ENCODE measurements at places on chromosomes 6 and 20.

DNA sequence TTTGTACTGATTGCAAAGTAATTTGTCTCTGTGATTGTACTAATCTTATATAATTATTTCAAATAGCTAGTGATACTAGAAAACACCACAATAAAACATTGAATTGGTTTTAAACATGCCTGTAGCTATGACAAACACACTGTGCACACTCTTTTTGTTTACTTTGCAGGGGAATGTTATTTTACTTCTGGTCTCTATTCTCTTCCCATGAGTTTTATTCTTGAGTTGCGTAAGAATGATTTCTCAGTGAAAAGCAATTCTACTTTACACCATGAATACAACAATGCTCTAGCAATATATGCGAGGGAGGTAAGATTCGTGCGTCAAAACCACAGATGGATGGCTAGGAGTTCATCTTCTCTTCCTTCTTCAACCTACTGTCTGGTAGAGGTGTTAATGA, 68.4 kb upstream of the PHACTR1 start:
- no peak for DNase-seq

DNA sequence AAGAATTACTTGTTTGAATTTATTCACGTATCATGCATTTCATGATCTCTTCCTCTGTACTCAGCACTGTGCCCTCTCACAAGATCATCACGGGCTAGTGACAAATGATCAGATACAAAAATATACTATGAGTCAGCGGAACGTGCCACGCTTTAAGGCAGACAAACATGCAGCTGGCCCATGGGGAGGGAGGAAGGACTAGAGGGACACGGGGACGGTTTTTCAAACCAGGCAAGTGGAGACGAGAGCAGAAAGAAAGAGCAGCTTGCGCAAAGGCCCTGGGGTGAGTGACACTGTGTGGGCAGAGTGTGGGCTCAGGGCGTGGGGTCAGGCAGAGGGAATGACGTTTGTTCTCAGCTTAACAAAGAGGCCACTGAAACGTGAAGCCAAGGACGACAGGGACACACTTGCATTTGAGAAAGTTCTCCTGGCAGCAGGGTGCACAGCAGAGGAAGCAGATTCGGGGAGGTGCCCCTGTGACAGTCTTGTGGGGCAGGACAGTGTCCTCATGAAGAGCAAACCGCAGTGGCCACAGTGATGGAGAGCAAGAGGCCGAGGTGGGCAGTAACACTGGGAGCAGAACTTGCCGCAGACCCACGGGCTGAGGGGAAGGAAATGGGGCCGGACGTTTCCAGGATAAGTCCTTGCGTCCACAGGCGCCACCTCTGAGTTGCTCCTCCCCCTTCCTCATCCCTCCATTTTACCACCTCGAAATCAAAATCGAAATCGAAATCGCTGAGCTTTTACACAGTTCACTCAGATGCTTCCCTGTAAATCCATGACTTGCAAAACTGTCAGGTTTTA, 6.9 kb upstream of the RPS6KA2 start:
- no peak for DNase-seq

GRCh38 chr6:10398446-10399218, 16.2 kb downstream of the TFAP2A start:
- DNase-seq: no peak

GRCh38 chr6:186340-186965, 105.8 kb upstream of the DUSP22 start:
- DNase-seq: no peak

All from NCI-H1105 (cell line).